Cardiac septum (tissue), 1 donor: ENCODE measurements at places on chromosomes 3 and 15. TPM values are rescaled to one million over a fixed set of nuclear protein-coding genes. Genes with fewer than 3 reads are reported as not detected.

Gene CFAP20DC
- 0.08 TPM for total RNA-seq

Gene SST
- not detected for total RNA-seq

Gene ZNF502
- 3.9 TPM for total RNA-seq

Gene RGMA
- total RNA-seq = 16.5 TPM

Gene AHSG
- total RNA-seq = not detected

Gene BCL2A1
- total RNA-seq = 1.1 TPM

Gene CLDN1
- 0.57 TPM for total RNA-seq
